Peyer's patch (tissue), 4 donors: ENCODE measurements at places on chromosomes 13 and 19. TPM values are rescaled to one million over a fixed set of nuclear protein-coding genes. Genes with fewer than 3 reads are reported as not detected.

- H3K4me1 ChIP-seq = no peaks in the 10 kb centered on the region
- H3K4me3 ChIP-seq = no peak overlapping the region
- no peaks in the 10 kb centered on the region for H3K27me3 ChIP-seq
- H3K36me3 ChIP-seq = no peaks in the 10 kb centered on the region
- no peak overlapping the region for H3K27ac ChIP-seq
Observed at GRCh38 chr13:49366841-49367240, 77.0 kb downstream of the CAB39L start.

DNA sequence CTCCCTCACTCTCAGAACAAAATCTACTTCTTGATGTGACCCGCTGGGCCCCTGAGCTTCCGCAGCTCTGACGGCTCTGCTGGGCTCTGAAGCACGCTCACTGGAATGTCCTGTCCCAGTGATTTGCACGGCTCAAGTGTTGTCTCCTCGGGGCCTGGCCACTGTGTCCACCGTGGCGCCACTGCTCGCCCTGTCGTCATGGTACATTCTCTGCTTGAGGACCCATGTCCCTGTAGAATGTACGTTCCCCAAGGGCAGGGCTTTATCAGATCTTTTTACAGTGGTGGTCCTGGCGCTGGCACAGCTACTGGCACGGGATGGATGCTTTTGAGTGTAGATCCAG is 12.1 kb downstream of the KLHL26 start:
- H3K27me3 ChIP-seq = no peaks in the 10 kb centered on the region
- H3K36me3 ChIP-seq = no peaks in the 10 kb centered on the region
- no peak overlapping the region for H3K4me3 ChIP-seq
- peaks cover 5% of the 10 kb centered on the region for H3K4me1 ChIP-seq
- DNase-seq = no peak

DNA sequence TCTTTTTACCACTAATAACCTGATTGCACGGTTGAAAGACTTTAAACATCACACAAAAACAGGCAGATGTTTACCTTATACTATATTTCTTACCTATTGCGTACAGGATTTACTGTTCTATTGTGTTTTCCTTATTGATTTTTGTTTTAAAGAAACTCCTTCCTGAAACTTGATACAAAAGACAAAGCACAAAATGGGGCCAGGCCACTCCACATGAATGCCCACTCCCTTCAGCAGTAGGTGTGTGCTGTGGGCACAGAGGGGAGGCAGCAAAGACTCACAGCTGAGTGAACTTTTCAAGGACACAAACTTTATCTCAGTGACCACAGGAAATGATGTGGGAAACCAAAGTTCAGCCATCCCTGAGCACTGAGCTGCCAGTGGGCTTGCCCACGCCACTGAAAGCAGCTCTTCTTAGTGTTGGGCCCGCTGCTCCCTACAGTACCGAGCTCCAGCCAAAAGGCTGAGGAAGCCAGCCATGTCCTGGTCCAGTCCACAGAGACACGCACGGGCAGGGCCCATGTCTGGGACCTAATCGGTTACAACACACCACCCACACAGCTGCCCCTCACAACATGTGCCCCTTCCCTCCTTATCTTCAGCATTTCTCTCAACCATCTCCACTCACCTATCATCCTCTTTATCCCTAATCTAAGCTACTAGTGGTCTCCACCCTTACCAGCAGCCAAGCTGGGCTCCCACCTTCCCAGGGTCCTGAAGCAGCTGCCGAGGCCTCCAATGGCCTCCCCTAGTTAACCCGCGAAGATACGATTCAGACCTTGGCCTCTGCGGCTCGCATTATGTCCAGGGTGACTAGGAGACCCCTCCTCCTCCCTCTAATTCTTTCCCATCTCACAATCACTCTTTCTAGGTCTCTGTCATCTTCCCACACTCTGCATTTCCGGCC is 39.5 kb downstream of the ATP7B start:
- no peaks in the 10 kb centered on the region for H3K27me3 ChIP-seq
- H3K4me1 ChIP-seq = no peaks in the 10 kb centered on the region
- peaks cover 4% of the 10 kb centered on the region for H3K36me3 ChIP-seq
- DNase-seq = no peak
- H3K27ac ChIP-seq = no peak overlapping the region

- H3K27ac ChIP-seq = no peak overlapping the region
- DNase-seq = no peak
- H3K4me3 ChIP-seq = no peak overlapping the region
- H3K27me3 ChIP-seq = no peaks in the 10 kb centered on the region
- no peaks in the 10 kb centered on the region for H3K4me1 ChIP-seq
- no peaks in the 10 kb centered on the region for H3K36me3 ChIP-seq
Observed at GRCh38 chr19:19040417-19040816, 7.0 kb downstream of the ARMC6 start.

Gene RNF225
- not detected for total RNA-seq

Gene SLC6A16
- total RNA-seq = 5.8 TPM

GRCh38 chr13:71118779-71119364 is 748.1 kb downstream of the DACH1 start:
- no peak overlapping the region for H3K4me3 ChIP-seq
- no peaks in the 10 kb centered on the region for H3K36me3 ChIP-seq
- no peaks in the 10 kb centered on the region for H3K4me1 ChIP-seq
- H3K27me3 ChIP-seq = no peaks in the 10 kb centered on the region
- DNase-seq = no peak

- peak overlapping the region; percentile 99 for H3K27ac ChIP-seq
- no peaks in the 10 kb centered on the region for H3K4me1 ChIP-seq
Observed at GRCh38 chr19:47113850-47114651, 475 bp upstream of the ZC3H4 start.

DNA sequence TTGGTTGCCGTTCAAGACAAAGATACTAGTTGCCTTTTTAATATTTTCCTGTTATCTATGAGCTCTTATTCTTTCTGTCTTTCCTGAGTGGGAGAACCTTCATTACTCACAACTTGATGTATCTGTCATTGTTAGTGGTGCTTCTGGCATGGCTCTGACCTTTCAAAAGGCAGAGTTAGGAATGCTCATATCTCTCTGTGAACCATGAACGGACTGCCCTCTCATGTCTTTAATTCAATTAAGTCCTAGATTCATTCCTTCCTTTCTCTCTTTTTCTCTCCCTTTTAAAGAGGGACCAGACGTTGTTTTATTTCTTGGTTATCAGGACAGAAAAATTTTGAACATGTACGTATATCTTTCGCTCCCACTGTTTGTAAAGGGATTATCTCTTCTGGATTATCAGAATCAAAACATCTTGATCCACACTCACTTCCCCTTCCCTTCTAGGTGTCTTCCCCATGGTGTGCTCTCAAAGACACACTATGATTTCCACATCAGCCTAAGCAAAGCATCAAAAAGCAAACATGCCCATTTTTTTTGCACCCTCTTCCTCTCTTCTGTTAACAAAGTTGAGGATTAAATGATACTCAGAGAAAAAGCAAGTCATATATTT is 90.3 kb downstream of the LRCH1 start:
- H3K4me1 ChIP-seq = no peaks in the 10 kb centered on the region
- no peaks in the 10 kb centered on the region for H3K36me3 ChIP-seq
- no peak overlapping the region for H3K4me3 ChIP-seq
- H3K27me3 ChIP-seq = no peaks in the 10 kb centered on the region
- DNase-seq = no peak
- no peak overlapping the region for H3K27ac ChIP-seq

Gene YIPF2
- 30.5 TPM for total RNA-seq

Gene PTH2
- total RNA-seq = not detected

Gene PTPRH
- 233 TPM for total RNA-seq

DNA sequence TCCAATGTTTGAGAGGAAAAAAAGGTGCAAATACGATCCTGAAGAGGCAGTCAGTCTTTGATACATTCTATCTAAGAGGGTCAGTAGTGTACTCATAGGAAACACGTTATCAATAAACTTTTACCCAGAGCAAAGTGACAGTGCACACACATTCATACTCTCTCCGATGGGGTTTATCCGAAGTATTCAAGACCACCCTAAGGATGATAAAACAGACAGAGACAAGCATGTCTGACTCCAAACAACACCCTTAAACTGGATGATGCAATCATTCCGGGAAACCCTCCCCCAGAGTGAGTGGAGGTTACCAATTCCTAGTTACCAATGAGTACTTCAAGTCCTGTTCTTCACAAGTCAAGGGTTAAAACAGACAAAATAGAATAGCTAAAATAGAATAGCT is 79.1 kb downstream of the DNAJC3 start:
- H3K27ac ChIP-seq = no peak overlapping the region
- no peaks in the 10 kb centered on the region for H3K36me3 ChIP-seq
- no peaks in the 10 kb centered on the region for H3K27me3 ChIP-seq
- no peaks in the 10 kb centered on the region for H3K4me1 ChIP-seq

DNA sequence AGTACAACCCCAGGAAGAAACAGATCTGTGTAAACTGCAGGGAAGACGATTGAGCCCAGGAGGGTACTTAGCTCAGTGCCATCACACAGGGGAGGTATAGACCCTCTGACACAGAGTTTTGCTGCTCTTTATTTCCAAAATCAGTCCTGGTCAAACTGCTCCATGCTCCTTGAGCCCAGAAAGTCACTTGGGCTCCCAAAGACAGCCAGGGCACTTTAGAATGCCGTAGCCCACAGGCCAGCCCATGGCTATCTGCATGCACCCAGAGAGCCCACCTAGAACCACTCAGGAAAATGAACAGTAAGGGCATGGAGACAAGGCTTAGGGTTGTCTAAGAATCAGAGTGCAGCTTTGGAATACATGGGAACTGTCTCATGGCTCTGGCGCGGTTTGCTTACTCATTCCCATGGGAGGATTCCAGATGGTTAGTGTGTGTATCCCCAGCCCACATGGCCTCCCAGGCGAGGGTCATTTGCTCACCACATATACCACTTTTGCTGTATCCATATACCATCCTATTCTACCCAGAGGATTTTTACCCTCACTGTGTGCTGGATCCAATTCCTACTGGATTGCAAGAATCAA is 14.7 kb upstream of the PDCD5 start:
- no peaks in the 10 kb centered on the region for H3K4me1 ChIP-seq
- no peaks in the 10 kb centered on the region for H3K36me3 ChIP-seq
- no peak for DNase-seq
- no peak overlapping the region for H3K4me3 ChIP-seq

Gene ZNF324B
- total RNA-seq = 10.3 TPM

DNA sequence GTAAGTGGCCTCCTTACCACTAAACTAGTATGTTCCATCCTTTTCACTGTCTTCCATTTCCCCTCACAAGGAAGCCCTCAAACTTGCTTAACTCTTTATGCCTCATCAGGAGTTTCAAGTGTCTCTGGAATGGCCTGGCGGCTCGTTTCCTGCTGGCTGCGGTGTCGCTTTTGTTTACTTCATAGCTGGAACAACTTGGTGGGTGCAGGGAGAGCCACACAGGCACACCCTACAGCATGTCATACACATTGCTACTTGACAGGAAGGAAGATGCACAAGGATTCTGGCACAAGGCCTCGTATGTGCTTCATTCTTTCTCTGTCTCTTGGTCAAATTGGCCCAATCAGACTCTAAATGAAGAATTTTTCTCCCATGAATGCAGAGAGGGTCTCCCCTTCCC is 488.3 kb downstream of the FOXO1 start:
- no peaks in the 10 kb centered on the region for H3K36me3 ChIP-seq
- no peak for DNase-seq
- no peaks in the 10 kb centered on the region for H3K27me3 ChIP-seq
- no peak overlapping the region for H3K27ac ChIP-seq
